CD4-positive, alpha-beta T cell treated with Interleukin-4 for 1 hour (primary cell): ENCODE measurements at places on chromosomes 3 and 15.

DNA sequence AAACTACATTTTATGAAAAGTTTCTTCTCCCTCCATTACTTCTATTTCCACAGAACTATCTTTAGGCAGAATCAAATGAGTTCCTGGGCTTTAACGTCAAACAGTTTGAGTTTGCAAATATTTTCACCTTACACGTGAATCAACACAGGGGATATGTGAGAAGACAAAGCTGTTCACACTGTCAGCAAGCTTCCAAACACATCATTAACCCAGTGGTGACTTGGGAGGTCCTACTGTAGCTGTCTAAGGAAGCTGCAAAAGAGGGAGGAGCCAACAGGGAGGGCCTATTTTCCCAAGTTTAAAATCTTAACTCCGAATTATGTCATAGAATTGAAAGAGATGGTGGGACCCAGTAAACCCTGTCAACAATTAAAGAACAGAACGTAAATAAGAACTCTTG lies 337.8 kb upstream of the DNAJC19 start:
- no peak for DNase-seq

DNA sequence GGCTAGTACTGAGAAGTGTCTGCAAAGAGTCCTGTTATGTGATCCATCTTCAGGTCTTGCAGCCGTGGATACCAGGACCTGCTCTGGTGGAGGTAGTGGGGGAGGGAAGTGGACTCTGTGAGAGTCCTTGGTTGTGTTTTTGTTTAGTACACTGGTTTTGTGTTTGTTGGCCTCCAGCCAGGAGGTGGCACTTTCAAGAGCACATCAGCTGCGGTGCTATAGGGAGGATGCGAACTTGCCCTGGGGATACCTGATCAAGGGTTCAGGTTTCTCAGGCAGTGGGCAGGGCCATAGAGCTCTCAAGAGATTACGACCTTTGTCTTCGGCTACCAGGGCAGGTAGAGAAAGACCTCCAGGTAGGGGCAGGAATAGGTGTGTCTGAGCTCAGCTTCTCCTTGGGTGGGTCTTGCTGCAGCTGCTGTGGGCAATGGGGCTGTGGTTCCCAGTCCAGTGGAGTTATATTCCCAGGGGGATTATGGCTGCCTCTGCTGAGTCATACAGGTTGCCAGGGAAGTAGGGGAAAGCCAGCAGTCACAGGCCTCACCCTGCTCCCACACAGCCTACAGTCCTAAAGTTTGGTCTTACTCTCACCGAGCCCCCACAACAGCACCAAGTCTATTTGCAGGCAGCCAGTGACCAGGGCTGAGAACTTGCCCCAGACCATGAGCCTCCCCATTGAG lies 132.8 kb upstream of the NPHP3 start:
- DNase-seq = no peak

DNA sequence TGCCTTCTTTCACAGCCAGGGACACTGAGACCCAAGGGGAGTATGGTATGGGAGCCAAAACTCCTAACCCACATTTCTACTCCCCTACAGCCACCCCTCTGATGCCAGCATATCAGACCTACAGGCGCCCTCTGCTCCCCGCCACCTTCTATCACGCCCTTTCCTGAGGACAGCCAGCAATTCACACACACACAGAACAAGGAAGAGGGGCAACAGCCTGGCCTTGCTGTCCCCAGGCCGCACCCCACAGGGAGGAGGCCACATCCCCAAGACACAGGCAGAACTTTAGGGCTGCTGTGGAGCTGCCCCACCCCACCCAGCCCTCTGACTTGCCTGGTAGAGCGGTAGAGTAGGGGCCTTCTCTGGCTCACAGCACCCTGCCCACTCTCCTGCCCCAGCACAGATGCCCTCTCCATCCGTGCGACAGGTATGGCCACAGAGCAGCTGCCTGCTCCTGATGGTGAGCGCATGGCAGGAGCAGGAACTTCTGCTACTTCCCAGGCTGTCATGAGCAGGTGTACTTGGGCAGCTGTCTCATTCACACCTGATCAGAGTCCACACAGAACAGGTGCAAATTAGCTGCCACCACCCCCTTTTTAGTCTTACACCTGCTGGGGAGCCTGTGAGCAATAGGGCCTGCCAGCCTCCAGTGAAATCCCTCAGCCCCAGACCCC lies 33.4 kb downstream of the CCDC33 start:
- DNase-seq = no peak

- no peak for DNase-seq
These were observed at the start of gene PDZRN3 for GRCh38 chr3:73624821-73625665. Gene PDZRN3 (minus strand): TSS chr3:73624941.

GRCh38 chr3:37715358-37715757 lies 146.3 kb upstream of the CTDSPL start:
- DNase-seq = no peak

- no peak for DNase-seq
These were observed 292 bp downstream of the USP4 start for GRCh38 chr3:49339581-49339940.
